Urinary bladder (tissue), 4 donors: ENCODE measurements at places on chromosomes 2 and 18. TPM values are rescaled to one million over a fixed set of nuclear protein-coding genes. Genes with fewer than 3 reads are reported as not detected.

Gene RTP5
- not detected for total RNA-seq

Gene MYCN
- 3.3 TPM for total RNA-seq

Gene KIAA2012
- 0.16 TPM for total RNA-seq

Gene DNER
- 4.4 TPM for total RNA-seq

Gene OSR1
- 93.7 TPM for total RNA-seq

Gene SPATA3
- total RNA-seq: not detected

Gene RIOK3
- 74.9 TPM for total RNA-seq

Gene ACTG2
- 637 TPM for total RNA-seq

Gene NOP58
- 96.8 TPM for total RNA-seq

Gene PLCD4
- 6.7 TPM for total RNA-seq

Gene SNED1
- total RNA-seq: 11.5 TPM

Gene NETO1
- 2.4 TPM for total RNA-seq

Gene TUBB8B
- not detected for total RNA-seq

Gene OR6B2
- total RNA-seq: not detected

Gene MFSD2B
- total RNA-seq: 0.85 TPM

Gene SRBD1
- total RNA-seq: 48.3 TPM

Gene FABP1
- not detected for total RNA-seq

Gene GALNT13
- total RNA-seq: 19.5 TPM

Gene MRO
- 1.2 TPM for total RNA-seq

Gene RAD51AP2
- total RNA-seq: 0.26 TPM

Gene TRABD2A
- 1.3 TPM for total RNA-seq

Gene TMEM169
- 0.85 TPM for total RNA-seq

Gene BMP10
- total RNA-seq: not detected

Gene DSG4
- 0.26 TPM for total RNA-seq

Gene SFXN5
- total RNA-seq: 11.8 TPM

Gene THOC1
- 166 TPM for total RNA-seq

Gene ITPRIPL1
- 3.3 TPM for total RNA-seq

Gene SH3RF3
- total RNA-seq: 3.6 TPM

Gene RGPD8
- total RNA-seq: 55.9 TPM

Gene LONRF2
- total RNA-seq: 6.7 TPM

Gene SH3YL1
- total RNA-seq: 155 TPM

Gene CXCR2
- 0.48 TPM for total RNA-seq
